Spleen (tissue), 13 donors: ENCODE measurements at places on chromosomes 3 and 15.

DNA sequence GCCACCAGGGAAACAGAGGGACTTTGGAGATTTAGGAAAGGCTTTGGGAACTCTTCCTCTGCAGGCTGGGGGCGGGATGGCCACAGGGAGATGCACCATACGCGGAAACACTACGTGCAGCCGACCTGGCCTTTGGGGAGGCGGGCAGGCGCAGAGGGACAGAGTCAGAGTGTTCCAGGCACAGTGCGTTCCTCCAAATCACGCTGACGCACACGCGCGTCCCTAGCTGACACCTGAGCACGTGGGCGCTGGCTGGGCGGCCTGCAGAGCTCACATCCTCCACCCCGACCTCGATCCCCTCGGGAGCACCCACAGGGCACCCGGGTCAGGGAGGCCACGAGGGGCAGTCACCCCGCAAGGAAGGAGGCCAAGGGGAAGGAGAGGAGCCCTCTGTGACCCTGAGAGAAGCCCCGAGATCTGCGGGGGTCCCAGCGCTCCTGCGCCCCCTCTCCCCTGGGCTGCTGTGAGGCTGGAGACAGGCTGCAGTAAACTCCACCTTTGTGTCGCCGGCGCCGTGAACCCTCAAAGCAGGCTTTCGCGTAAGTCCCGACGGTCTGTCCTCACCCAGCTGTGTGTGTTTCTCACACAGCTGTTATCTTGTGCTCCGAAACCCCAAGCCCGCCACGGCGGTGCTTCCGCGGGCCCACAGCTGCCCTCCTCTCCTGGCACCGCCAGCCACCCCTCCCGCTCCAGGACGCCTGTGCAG is 196.3 kb downstream of the OCA2 start:
- no peaks in the 10 kb centered on the region for H3K36me3 ChIP-seq
- H3K4me3 ChIP-seq, result no peak overlapping the region
- H3K4me1 ChIP-seq, result no peaks in the 10 kb centered on the region
- no peak overlapping the region for H3K27ac ChIP-seq
- no peak for DNase-seq
- H3K27me3 ChIP-seq, result no peaks in the 10 kb centered on the region

- peaks cover 63% of the 10 kb centered on the region for H3K36me3 ChIP-seq
- no peak for DNase-seq
- H3K4me3 ChIP-seq, result no peak overlapping the region
- peak overlapping the region; percentile 45 for H3K27ac ChIP-seq
- H3K27me3 ChIP-seq, result no peaks in the 10 kb centered on the region
- H3K4me1 ChIP-seq, result no peaks in the 10 kb centered on the region
Measured at GRCh38 chr3:45979378-45979777, 16.2 kb downstream of the FYCO1 start.

DNA sequence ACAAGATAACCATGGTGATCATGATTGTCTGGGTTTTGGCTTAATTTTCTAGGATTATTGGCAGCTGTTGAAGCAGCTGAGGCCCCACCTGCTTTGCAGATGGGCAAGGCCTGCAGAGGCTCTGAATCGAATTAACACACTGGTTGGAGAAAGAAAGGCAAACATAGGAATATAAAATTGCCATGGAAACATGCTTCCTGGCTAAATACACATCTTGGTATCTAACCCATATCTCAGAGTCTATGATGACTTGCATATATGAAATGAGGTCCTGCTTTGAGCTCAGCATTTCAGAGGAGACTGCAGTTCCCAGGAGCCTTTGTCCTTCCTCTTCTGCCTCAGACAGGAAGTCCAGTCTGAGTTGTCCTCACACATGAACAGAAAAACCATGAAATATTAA is 24.3 kb upstream of the SV2B start:
- H3K27ac ChIP-seq, result no peak overlapping the region
- no peaks in the 10 kb centered on the region for H3K4me1 ChIP-seq
- DNase-seq, result no peak
- H3K36me3 ChIP-seq, result no peaks in the 10 kb centered on the region

GRCh38 chr3:134708671-134709070 is 57.8 kb upstream of the KY start:
- no peaks in the 10 kb centered on the region for H3K4me1 ChIP-seq
- DNase-seq, result no peak
- H3K36me3 ChIP-seq, result no peaks in the 10 kb centered on the region
- no peak overlapping the region for H3K27ac ChIP-seq
- no peak overlapping the region for H3K4me3 ChIP-seq

DNA sequence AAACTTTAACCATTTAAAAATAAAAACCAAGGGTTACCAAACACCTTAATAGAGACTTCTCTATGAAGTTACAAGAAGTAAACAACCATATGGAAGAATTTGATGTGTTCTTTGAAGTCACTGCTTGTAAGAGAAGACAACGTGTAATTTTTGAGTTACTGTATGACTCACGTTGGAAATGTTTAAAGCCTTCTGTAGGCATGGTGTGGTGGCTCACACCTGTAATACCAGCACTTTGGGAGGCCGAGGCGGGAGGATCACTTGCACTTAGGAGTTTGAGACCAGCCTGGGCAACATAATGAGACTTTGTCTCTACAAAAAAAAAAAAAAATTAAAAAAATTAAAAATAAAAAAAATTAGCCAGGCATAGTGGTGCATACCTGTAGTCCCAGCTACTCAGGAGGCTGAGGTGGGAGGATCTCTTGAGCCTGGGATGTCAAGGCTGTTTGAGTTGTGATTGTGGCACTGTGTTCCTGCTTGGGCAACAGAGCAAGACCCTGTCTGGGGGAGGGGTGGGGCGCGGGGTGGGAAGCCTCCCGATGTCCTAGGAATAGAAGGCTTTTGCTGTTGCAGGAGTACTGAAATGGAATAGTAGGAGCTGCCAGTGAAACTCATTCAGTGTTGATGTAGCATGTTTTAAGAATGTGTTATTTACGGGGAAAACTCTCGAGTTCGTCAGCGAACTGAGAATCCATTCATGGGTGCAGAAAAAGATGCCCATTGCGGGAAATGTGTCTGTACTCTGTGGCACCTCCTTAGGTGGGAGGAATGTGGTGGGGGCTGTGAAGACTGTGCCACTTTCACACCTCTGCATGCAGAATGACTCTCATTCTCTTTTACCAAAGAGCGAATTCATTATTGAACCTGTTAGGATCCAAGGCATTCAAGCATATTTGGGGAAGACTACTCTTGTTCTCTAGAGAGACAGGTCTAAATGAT is 134.2 kb downstream of the FNDC3B start:
- H3K27ac ChIP-seq, result peak overlapping the region; percentile 61

DNA sequence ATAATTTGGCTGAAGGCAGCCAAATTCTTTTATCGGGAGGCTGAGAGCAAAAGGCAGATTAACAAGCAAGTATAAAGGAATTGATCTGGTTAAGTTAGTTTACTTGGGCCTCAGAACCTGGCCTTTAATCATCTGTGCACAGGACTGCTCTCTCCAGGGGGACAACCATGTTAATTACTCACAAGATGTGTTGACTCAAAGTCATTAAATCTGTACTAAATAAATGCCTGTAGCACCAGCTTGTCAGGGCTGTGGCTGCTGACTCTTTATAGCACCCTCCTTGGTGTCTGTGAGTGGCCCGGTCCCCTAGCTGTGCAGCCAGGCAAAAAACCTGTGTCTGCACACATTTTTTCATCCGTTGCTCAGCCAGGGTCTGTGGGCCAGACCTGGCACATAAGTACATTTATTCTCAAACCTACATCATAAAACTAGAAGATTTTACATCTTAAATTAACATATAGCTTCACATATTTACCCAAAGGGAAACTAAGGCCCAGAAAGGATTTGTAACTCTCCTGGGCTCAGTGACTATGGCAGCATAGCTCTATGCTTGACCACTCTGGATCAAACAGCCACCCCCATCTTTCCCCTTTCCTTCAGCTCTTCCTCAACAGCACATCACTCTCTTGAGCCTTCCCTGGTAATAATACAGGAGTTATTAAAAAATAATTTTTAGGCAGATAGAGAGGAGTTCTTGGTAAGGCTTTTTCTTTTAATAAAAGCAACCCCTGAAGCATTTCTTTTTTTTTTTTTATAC is 51.4 kb downstream of the NCEH1 start:
- no peaks in the 10 kb centered on the region for H3K36me3 ChIP-seq
- H3K4me3 ChIP-seq, result no peak overlapping the region
- H3K4me1 ChIP-seq, result no peaks in the 10 kb centered on the region
- H3K27me3 ChIP-seq, result no peaks in the 10 kb centered on the region
- H3K27ac ChIP-seq, result no peak overlapping the region

DNA sequence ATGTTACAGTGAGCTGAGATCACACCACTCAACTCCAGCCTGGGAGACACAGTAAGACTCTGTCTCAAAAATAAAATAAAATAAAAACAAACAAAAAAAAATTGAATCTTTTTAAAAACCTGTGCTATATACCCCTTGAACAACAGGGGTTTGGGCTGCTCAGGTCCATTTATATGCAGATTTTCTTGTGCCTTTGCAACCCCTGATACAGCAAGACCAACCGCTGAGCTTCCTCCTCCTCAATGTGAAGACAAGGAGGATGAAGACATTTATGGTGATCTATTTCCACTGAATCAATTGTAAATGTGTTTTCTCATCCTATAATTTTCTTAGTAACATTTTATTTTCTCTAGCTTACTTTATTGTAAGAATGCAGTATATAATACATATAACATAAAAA is 831.0 kb upstream of the ARPP21 start:
- H3K4me3 ChIP-seq, result no peak overlapping the region
- H3K27me3 ChIP-seq, result no peaks in the 10 kb centered on the region
- H3K36me3 ChIP-seq, result no peaks in the 10 kb centered on the region
- DNase-seq, result no peak
